ENCODE measurements at places on chromosomes 11 and 22. TPM values are rescaled to one million over a fixed set of nuclear protein-coding genes. Genes with fewer than 3 reads are reported as not detected.

PDE3B gene
- total RNA-seq = 4.0 TPM

OSM gene
- not detected for total RNA-seq

DNA sequence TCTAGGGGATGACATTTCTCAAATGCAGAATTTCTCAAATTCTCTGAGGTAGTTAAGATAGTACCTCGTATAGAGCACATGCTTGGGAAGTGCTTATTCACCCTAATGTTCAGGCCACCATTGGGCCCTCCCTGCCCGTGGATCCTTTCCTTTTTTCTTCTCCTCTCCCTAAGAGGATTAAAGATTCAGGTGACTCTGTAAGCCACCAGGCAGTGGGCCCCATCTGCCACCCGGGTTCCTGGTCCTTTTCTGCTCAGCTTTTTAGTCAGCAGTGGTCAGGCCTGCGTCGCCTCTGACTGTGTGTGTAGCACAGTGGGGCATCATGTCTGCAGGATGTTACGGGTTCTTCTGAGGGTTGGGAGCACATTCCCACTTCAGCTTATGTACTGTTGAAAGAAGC, 7.2 kb downstream of the CEP164 start:
- no peak overlapping the region for H3K27ac ChIP-seq
- H3K27me3 ChIP-seq = peaks cover 4% of the 10 kb centered on the region
- DNase-seq = no peak
- H3K4me3 ChIP-seq = no peak overlapping the region
- peaks cover 19% of the 10 kb centered on the region for H3K36me3 ChIP-seq
- peaks cover 21% of the 10 kb centered on the region for H3K4me1 ChIP-seq

DNA sequence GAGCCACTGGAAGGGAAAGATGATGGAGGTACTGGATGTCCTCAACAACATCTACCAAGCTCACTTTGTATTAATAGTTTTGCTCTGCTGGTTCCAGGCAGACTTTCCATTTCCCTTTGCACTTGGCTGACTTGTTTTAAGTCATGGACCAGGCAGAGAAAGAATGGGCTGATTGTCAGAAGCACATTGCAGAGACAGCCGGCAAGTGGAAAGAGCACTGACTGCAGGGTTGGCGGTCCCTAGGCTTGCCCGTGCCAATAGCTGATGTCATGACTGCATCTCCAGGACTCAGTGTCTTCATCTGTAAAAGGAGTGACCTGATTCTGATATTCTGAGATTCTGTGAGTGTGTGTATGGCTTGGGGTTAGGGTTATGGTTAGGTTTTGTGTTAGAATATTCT, 20.9 kb upstream of the NNMT start:
- no peak for DNase-seq
- H3K27me3 ChIP-seq = peaks cover 3% of the 10 kb centered on the region
- no peaks in the 10 kb centered on the region for H3K4me1 ChIP-seq

FBXO7 gene
- total RNA-seq = 93.8 TPM

ESAM gene
- total RNA-seq = 490 TPM

- no peak overlapping the region for H3K4me3 ChIP-seq
- DNase-seq = no peak
- no peaks in the 10 kb centered on the region for H3K4me1 ChIP-seq
- H3K36me3 ChIP-seq = peaks cover 6% of the 10 kb centered on the region
These were observed 1.5 kb downstream of the ACY3 start for GRCh38 chr11:67648796-67649613.

ENTHD1 gene
- total RNA-seq = not detected

IFT27 gene
- 51.1 TPM for total RNA-seq

- H3K4me1 ChIP-seq = peaks cover 9% of the 10 kb centered on the region
- H3K27me3 ChIP-seq = peaks cover 31% of the 10 kb centered on the region
- peaks cover 56% of the 10 kb centered on the region for H3K36me3 ChIP-seq
- peak overlapping the region; percentile 48 for H3K27ac ChIP-seq
- DNase-seq = no peak
These were observed 50.9 kb downstream of the APOL1 start for GRCh38 chr22:36303874-36304273.

- H3K27ac ChIP-seq = no peak overlapping the region
- no peak for DNase-seq
- peaks cover 13% of the 10 kb centered on the region for H3K4me1 ChIP-seq
- H3K27me3 ChIP-seq = peaks cover 5% of the 10 kb centered on the region
- no peak overlapping the region for H3K4me3 ChIP-seq
These were observed 11.5 kb upstream of the SPI1 start for GRCh38 chr11:47389577-47390421.

DNA sequence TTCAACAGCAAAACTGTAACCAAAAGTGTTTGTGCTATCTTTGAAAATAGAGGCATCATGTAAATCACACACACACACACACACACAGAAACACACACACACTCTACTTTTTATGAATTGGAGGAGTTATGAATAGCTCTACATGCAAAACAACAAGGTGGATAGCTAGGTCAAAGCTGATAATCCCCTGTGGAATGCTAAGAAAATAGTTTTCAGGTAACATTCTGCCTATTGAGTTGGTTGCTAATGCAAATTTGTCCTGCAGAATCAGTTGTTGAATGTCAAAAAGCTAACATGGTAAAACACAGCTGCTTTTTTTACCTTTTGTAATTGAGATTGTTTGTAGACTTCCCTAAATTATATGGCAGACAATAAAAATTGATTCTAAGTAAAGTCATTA, 1658.4 kb upstream of the RAG2 start:
- H3K27me3 ChIP-seq = peaks cover 1% of the 10 kb centered on the region
- no peaks in the 10 kb centered on the region for H3K36me3 ChIP-seq
- no peak for DNase-seq
- no peaks in the 10 kb centered on the region for H3K4me1 ChIP-seq
- no peak overlapping the region for H3K27ac ChIP-seq

DNA sequence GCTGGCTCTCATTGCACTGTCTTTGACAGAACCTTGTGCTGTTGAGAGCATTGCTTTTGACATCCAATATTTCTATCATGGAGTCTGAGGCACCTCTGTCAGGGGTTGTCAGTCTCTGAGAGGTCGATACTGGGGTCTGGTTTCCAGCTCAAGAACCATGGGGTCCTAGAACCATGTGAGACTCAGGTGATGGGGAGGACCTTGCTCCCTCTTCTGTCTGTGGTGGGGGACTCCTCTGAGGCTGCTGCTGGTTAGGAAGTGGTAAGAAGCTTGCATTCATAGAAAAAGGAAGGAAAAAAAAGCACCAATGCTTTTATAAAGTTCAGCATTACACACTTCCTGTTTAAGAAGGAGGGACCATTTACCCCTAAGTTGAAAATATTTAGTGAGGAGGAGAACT, 91.8 kb upstream of the CD44 start:
- no peak for DNase-seq
- no peaks in the 10 kb centered on the region for H3K36me3 ChIP-seq
- no peak overlapping the region for H3K27ac ChIP-seq
- H3K4me3 ChIP-seq = no peak overlapping the region
- H3K27me3 ChIP-seq = peaks cover 1% of the 10 kb centered on the region

DNA sequence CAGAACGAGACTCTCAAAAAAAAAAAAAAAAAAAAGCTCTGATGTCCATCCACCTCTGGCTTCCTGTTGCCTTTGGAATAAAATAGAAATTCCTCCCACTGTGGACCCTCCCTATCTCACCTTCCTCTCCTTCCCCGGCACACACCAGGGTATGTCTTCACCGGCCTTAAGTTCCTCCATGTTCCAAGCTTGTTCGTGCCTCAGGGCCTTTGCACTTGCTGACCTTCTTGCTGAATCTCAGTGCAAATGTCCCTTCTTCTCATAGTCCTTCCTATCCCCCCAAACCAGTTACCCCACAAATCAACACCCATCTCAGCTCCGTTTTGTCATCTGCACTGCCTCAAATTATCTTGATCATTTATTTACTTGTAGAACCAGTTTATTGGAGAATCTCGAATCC, 20.6 kb downstream of the IFT27 start:
- peaks cover 7% of the 10 kb centered on the region for H3K36me3 ChIP-seq
- peaks cover 2% of the 10 kb centered on the region for H3K27me3 ChIP-seq
- H3K4me1 ChIP-seq = no peaks in the 10 kb centered on the region
- no peak for DNase-seq

DNA sequence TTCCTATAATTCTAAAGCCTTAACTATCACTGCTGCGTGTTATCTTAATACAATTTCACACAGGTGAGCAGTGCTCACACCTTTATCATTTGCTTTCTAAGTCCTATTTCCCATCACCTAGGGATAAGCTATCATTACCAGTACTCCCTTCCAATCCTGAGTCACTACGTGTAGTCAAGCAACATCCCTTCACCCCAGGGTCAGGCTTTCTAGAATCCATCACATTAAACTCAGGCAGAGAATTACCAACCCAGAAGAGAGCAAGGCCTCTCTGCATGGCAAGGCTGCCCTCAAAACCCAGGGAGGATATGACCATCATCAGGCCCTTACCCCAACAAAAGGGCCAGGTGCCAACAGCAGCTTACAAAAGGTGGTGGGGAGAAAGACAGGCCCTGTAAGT, 9.8 kb downstream of the PACSIN2 start:
- no peak overlapping the region for H3K4me3 ChIP-seq
- H3K27ac ChIP-seq = no peak overlapping the region
- peaks cover 5% of the 10 kb centered on the region for H3K36me3 ChIP-seq
- H3K27me3 ChIP-seq = peaks cover 4% of the 10 kb centered on the region
- DNase-seq = no peak

GRCh38 chr11:34055218-34056000, 3.9 kb downstream of the CAPRIN1 start:
- H3K4me3 ChIP-seq = peak overlapping the region; percentile 59
- peaks cover 9% of the 10 kb centered on the region for H3K27me3 ChIP-seq

TMEM25 gene
- total RNA-seq = 16.1 TPM

DNA sequence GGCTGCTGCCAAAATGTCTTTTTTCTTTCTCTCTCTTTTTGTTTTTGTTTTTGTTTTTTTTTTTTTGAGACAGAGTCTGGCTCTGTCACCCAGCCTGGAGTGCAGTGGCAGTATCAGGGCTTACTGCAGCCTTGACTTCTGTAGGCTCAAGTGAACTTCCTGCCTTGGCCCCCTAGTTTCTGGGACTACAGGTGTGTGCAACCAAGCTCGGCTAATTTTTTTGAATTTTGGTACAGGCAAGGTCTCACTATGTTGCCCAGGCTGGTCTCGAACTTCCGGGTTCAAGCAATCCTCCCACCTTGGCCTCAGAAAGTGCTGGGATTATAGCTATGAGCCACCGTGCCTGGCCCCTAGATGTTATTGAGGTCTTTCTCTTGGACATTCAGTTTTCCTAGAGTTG, 2.2 kb upstream of the DDX10 start:
- H3K27ac ChIP-seq = no peak overlapping the region
- DNase-seq = no peak
- H3K36me3 ChIP-seq = no peaks in the 10 kb centered on the region
- no peak overlapping the region for H3K4me3 ChIP-seq
- H3K4me1 ChIP-seq = peaks cover 15% of the 10 kb centered on the region

WNT7B gene
- not detected for total RNA-seq

DNA sequence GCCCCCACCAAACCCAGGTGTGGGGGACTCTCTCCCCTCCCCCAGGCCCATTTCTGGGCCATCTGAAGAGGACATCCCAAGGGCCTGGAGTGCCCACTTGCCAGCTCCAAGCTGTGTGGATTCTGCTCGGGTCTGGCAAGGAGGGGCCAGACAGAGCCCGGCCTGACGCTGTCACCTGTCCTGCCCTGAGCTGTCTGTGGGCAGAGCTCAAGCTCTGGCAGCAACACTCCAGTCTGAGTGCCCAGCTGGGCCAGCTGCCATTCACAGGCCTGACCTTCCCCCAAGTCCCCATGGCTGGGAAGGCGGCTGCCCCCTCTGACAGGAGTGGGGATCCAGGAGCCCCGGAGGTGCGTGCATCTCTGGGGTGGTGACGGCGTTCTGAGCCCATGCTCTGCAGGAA, 6.2 kb upstream of the PIM3 start:
- no peak for DNase-seq
- H3K27me3 ChIP-seq = peaks cover 8% of the 10 kb centered on the region
- H3K36me3 ChIP-seq = no peaks in the 10 kb centered on the region
- no peak overlapping the region for H3K4me3 ChIP-seq
- H3K4me1 ChIP-seq = peaks cover 14% of the 10 kb centered on the region

CAPN5 gene
- total RNA-seq = 29.7 TPM

GRCh38 chr11:127023991-127024390, 23.4 kb upstream of the KIRREL3 start:
- H3K27me3 ChIP-seq = no peaks in the 10 kb centered on the region
- no peaks in the 10 kb centered on the region for H3K36me3 ChIP-seq
- no peaks in the 10 kb centered on the region for H3K4me1 ChIP-seq

NAALAD2 gene
- total RNA-seq = 30.9 TPM

TMPRSS4 gene
- total RNA-seq = not detected

DNA sequence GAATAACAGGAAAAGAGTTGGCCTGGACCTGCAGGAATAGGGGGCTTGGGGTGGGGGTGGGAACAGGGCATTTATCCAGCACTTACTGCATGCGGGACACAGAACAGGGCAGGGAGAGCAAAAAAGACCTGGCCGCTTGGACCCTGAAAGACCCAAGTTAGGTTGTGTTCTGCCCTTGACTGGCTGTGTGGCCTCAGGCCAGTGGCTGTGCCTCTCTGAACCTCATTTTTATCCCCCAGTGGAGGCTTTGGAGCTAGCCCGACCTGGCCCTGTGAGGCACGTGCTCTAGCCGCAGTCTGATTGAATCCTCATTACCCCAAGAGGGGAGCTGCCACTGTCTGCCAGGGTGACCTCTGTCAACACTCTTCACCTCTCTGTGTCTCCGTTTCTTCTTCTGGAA, 68.7 kb downstream of the MN1 start:
- H3K27me3 ChIP-seq = no peaks in the 10 kb centered on the region
- DNase-seq = no peak
- H3K4me3 ChIP-seq = no peak overlapping the region
- no peaks in the 10 kb centered on the region for H3K36me3 ChIP-seq
- peaks cover 20% of the 10 kb centered on the region for H3K4me1 ChIP-seq
- H3K27ac ChIP-seq = no peak overlapping the region

- H3K4me1 ChIP-seq = peaks cover 16% of the 10 kb centered on the region
- H3K36me3 ChIP-seq = peaks cover 3% of the 10 kb centered on the region
- H3K27ac ChIP-seq = peak overlapping the region; percentile 99
- H3K27me3 ChIP-seq = peaks cover 8% of the 10 kb centered on the region
- H3K4me3 ChIP-seq = peak overlapping the region; percentile 99
- DNase-seq = no peak
These were observed 1.0 kb upstream of the ZNF143 start for GRCh38 chr11:9459667-9460321.

GRCh38 chr11:130829920-130830511, 86.3 kb downstream of the SNX19 start:
- H3K36me3 ChIP-seq = no peaks in the 10 kb centered on the region
- DNase-seq = no peak
- H3K27ac ChIP-seq = no peak overlapping the region
- no peak overlapping the region for H3K4me3 ChIP-seq
- no peaks in the 10 kb centered on the region for H3K27me3 ChIP-seq

CNTF gene
- 1.6 TPM for total RNA-seq

SVIP gene
- total RNA-seq = 17.9 TPM

GRCh38 chr22:22011964-22012363, 29.4 kb upstream of the TOP3B start:
- H3K36me3 ChIP-seq = no peaks in the 10 kb centered on the region
- H3K27me3 ChIP-seq = peaks cover 2% of the 10 kb centered on the region
- no peak overlapping the region for H3K4me3 ChIP-seq
- DNase-seq = no peak
- no peaks in the 10 kb centered on the region for H3K4me1 ChIP-seq

DNA sequence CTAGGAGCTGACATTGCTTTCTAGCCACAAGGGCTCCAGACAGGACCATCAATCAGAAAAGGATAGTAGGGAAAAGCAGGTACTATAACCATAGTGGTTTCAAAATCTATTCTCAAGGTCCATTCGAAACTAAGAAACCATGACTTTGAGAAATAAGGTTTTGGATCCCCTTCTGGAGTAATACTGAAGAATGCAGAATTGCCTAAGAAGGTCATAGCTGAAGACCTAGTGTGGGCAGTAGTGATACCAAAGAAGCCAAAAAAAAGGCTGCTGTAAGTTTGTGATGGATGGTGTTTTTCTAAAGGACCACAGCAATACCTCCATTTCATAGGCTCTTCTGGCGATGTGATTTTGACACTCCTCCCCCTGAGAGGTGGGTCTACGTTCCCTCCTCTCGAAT, 163.1 kb downstream of the MAML2 start:
- H3K4me1 ChIP-seq = peaks cover 15% of the 10 kb centered on the region
- no peak for DNase-seq
- no peak overlapping the region for H3K4me3 ChIP-seq
- H3K36me3 ChIP-seq = no peaks in the 10 kb centered on the region
